ENCODE measurements at places on chromosomes 11 and 22. TPM values are rescaled to one million over a fixed set of nuclear protein-coding genes. Genes with fewer than 3 reads are reported as not detected.

- DNase-seq = no peak
These were observed 25.5 kb downstream of the TMPRSS13 start for GRCh38 chr11:117903505-117904382.

DNA sequence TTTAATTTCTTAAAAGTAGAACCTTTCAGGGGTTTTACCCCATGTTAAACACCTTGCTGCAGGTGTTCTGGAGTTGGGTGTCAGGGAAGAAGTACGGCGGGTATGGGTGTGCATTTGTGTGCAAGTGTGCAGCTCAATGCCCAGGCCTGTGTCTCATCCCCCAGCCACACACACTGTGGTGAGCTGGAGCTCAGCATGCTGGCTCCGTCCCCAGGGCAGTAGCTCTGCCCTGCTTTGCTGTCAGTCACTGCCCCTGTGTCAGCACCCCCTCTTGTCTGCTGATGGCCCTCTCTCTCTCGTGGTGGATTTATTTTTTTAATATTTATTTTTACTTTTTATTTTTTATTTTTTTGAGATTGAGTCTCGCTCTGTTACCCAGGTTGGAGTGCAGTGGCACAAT is 35.8 kb upstream of the MYO18B start:
- DNase-seq = no peak

DNA sequence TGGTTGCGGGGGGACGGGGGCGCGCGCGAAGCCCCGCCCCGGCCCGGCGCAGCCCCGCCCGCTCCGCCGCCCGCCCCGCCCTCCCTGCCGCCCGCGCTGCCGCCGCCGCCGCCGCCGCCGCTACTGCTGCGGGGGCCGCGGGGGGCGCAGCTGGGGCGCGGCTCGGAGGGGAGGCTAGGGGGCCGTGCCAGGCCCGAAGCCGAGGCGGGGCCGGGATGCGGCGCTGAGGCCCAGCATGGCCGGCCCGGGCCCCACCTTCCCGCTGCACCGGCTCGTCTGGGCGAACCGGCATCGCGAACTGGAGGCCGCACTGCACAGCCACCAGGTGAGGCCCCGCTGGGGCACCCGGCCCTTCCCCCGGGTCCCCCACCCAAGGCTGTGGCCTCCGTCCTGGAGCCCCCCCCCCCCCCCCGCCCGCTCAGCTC is at the start of gene ANKRD13D:
TSS of gene ANKRD13D (plus strand) at position 78 of the 425 bp plus-strand sequence. CDS start at position 236, 158 bp downstream.
- DNase-seq = no peak

DNA sequence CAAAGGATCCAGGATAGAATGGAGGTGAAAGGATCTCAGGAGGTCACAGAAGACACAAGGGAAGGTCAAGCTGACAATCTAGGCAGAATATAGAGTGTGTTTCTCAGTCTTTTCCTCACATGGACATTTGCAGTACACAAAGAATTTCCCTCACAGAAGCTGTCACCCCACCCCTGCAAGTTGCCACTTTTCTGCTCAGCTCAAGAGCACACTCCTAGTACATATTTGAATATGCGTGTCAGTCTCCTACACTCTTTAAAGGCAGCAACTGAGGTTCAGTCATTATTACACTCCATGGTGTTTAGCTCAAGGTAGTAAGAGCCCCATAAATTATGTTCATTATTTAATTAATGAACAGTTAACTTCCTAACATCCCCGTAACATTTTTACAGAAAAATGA is 59.1 kb downstream of the ETS1 start:
- no peak for DNase-seq

GRCh38 chr11:61837411-61838005 is 9.4 kb downstream of the FADS2 start:
- no peak for DNase-seq

DNA sequence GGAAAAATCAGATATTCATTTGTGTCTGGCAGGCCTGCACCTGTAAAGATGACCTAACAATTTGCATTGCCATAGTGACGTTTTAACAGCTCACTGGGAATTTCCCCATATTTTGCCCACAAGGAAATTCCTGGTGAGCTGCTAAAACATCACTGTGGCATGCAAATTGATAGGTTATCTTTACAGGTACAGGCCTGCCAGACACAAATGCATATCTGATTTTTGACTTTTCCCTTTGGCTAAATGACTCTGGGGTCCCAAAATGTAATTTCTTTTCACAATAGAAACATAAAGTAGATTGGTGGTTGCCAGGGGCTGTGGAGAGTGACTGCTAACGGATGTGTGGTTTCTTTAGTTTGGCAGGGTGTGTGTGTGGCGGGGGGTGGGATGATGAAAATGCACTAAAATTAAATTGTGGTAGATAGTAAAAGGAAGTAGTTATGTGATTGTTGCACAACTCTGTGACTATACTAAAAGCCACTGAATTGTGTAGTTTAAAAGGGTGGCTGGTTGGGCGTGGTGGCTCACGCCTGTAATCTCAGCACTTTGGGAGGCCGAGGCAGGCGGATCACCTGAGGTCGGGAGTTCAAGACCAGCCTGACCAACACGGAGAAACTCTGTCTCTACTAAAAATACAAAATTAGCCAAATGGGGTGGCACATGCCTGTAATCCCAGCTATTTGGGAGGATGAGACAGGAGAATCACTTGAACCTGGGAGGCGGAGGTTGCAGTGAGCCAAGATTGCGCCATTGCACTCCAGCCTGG is 18.5 kb upstream of the FEZ1 start:
- peak; percentile 36 for DNase-seq

- DNase-seq = no peak
These were observed 31.2 kb downstream of the KCNJ1 start for GRCh38 chr11:128835741-128836430.

- DNase-seq = no peak
These were observed 43.5 kb downstream of the MYH9 start for GRCh38 chr22:36344106-36344827.

- no peak for DNase-seq
These were observed 317.9 kb downstream of the CTTN start for GRCh38 chr11:70716216-70716615.

Gene MPZL2
- total RNA-seq = not detected

Gene PYGM
- not detected for total RNA-seq

Gene BLID
- 4.1 TPM for total RNA-seq

Gene ABTB2
- 9.9 TPM for total RNA-seq

Gene OR8G1
- total RNA-seq = not detected

All from GM23248 (cell line).